Fibroblast of skin of left quadriceps (primary cell): ENCODE measurements at places on chromosomes 12 and 14.

- no peak for DNase-seq
Measured at GRCh38 chr14:99548871-99549515, 55.0 kb downstream of the CCDC85C start.

DNA sequence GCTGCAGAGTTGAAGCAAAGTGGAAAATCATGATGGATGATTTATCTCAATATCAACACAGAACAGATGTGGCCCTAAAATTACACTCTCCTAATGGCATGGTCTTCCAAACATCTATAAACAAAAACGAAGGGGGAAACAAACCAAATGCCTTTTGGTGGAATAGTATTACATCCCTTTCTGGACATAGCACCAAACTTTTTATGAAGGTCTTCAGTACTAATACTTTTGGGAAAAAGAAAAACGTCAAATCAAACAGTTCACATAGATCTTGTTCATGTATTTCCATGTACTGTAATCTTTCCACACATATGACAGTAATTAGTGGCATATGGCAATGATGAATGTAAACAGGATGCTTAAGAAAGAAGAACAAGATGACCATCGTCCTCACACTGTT is 22.9 kb upstream of the ANAPC7 start:
- peak; percentile 23 for DNase-seq

GRCh38 chr12:131231032-131231980 is 277.6 kb downstream of the ADGRD1 start:
- DNase-seq = no peak

GRCh38 chr12:104758771-104759170 is 199.3 kb downstream of the SLC41A2 start:
- no peak for DNase-seq

GRCh38 chr12:43841253-43841652 is 5.4 kb downstream of the TMEM117 start:
- no peak for DNase-seq

DNA sequence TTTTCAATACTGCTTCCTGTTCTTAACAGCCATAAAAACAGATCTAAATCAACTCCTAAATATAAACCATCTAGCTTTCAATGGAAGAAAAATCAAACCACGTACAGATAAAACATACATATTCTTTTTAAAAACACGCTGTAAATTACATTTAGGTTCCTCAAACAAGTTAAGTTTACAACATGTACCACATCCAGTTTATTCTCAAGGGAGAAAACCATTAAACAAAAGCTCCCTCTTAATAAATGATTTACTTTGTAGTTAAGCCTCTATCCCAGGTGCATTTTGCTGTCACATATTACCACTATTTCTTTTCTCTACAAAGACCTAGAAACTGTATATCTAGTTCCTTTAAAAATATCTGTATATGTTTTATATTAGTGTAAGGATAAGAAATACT is 3.1 kb downstream of the NUMB start:
- DNase-seq = no peak

DNA sequence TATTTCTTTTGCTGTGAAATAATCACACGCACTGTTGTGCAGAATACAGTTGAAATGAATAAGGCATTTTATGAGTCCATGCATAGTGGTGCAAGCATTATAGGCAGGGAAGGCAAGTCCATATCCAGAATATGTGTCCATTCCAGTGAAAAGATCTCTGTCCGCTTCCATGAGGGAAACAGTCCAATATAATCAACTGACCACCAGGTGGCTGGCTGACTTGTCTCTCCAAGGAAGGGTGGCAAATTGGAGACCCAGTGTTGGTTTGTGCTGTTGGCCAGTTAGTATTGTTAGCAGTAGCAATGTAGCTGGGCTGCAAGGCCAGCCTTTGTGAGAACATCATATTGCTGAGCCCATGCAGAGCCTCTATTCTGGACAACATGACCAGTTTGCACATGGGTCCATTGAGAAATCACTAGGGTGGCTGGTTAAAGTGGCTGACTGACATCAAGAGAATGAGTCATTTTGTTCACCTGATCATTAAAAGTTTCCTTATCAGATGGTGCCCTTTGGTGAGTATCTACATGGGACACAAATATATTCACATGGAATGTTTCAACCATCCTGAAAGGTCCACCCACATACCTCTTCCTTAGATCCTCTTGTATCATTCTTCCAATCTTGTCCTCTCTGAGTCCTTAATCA is 17.3 kb upstream of the YAF2 start:
- no peak for DNase-seq

DNA sequence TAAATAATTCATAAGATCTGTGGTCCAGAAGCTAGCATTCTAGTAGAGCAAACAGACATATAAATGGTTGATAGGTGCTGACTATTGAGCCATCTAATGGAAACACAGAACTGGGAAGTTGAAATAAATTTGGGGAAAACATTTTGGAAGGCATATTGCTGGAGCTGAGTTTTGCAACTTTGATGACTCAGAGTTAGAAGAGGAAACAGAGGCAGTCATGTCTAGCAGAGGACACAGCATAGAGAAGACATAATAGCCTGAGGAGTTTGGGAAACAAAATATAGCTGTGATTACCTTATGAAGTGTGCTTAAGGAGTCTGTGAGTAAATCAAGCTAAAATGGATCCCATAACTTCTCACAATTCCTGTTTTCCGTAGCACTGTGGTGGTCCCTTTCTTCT is 86.9 kb upstream of the FLRT2 start:
- DNase-seq = no peak

DNA sequence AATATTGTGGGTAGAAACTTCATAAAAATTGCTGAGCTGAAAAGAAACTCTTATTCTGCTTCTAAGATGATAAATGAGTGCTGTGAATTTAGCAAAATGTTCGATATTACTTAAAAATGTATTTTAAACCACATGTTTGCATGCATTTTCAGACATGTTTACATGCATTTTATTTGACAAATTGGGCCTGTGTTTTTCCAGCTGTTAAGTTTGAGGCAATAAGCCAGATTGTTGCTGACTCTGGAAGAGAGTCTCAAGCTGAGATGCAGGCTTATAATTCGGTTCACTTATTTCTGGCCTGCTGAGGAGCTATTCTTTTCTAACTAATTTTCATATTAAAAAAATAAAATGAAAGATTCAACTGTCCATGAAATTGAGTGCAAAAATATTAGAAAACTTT is 110.1 kb downstream of the SYNE2 start:
- no peak for DNase-seq

DNA sequence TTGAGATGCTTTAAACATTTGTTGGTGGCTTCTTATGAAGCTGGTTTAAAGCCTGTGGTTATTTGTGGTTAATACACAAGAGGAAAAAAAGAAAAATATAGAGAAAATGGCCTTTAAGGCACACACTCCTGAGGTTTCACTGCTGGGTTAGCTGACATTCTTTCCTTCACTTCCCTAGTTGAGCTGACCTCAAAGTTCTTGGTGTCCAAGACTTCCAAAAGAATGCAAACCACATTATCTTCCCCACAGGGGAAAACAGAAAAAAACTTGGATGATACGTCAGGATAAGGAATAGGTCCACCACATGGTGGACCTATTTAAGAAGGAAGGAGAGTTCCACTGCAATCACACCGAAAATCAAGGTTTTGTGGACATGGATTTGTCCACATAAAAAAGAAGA is 94.3 kb downstream of the SLC25A21 start:
- DNase-seq = no peak

- DNase-seq = peak; percentile 33
Measured at GRCh38 chr14:85437148-85437547, 92.8 kb upstream of the FLRT2 start.

DNA sequence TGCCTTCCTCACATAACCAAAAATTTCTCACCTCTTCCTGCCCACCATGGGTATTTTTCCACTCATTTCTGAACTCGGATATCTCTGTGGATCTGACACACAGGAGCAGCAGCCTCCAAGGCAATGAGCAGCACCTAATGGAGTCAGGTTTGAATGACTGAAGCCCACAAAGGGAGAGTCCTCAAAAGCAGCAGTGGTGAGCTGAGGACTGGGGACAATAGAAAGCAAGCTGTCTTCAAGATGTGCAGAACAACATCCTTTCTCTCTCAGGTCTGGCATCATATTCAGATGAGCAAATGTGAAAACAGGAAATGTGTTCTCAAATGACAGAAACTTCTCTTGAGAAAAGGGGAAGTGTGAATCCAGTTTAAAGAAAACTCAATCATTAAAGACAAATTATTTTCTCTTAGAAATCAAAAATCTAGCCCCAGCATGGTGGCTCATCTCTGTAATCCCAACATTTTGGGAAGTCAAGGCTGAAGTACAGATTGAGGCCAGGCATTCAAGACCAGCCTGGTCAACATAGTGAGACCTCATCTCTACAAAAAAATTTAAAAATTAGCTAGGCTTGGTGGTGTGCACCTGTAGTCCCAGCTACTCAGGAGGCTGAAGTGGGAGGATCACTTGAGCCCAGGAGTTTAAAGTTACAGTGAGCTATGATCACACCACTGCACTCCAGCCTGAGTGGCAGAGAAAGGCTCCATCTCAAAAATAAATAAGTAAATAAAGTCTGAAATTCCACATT is 54.2 kb downstream of the C12orf42 start:
- DNase-seq = no peak

DNA sequence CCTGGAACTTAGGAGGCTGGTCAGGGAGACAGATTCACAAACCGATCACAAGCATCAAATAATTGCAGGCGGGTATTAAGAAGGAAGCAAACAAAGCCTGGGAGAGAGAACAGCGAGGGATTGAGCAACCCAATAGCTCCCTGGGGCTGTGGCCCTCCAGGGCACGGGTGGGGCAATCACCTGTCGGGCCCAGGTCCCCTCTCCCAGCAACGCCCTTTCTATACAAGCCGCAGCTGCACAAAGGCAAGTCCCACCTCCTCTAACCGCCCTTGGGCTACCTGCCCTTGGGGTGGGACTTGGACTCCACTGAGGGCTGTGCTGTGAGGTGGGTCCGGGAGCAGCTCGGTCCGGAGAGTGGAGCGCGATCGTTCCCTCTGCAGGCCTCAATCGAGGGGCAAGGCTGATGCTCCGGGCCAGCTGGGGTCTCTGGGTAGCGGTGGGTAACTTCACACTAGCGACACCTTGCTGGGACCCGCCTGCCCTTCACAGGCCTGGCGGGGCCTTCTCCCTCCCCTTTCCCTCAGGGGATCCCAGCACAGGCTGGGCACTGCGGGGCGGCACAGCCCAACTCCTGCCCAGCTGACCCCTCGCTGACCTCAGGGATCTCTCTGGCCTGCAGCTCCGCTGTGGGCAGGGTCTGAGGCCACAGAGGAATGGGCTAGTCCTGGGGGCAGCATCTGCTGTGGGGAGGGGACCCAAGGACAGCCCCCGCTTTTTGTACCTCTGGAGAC is 8.0 kb downstream of the PHB2 start:
- no peak for DNase-seq

GRCh38 chr14:105480807-105481801 is 5.6 kb upstream of the CRIP1 start:
- peak; percentile 64 for DNase-seq

DNA sequence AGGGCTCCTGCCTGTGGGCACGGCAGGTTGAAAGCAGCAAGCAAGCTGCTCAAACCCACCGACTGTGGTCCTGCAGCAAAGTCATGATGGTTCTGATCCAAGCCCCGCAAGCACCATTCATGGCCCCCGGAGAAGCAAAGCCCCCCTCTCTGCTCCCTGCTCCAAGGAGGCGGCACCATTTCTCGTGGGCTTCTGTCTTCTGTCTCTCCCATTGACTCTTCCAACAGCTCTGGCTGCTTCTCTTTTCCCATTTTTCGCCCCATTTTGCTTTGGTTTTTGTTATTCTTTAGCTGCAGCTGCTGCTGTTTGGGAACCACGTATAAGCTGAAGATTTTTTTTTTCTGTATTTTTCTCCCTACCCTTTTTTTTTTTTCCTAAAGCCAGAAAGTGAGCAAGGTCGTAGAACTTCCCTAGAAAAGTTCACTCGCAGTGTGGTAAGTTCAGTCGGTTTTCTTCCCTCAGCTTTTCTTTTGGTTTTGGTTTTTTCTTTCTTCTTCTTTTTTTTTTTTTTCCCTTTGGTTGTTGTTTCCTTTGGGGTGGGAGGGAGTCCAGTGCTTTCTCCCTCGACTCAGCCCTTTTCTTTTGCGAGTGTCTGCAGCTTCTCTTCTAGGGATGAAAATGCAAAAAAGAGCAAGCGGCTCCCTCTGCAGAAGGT is 354.1 kb downstream of the DPF3 start:
- no peak for DNase-seq

- DNase-seq = no peak
Measured at GRCh38 chr14:23916004-23916403, 37.6 kb upstream of the DHRS4 start.

GRCh38 chr12:47773062-47773857 is at the start of gene SLC48A1:
Gene SLC48A1 (plus strand): TSS chr12:47773238. CDS start chr12:47773305, 67 bp downstream.
- DNase-seq = no peak

DNA sequence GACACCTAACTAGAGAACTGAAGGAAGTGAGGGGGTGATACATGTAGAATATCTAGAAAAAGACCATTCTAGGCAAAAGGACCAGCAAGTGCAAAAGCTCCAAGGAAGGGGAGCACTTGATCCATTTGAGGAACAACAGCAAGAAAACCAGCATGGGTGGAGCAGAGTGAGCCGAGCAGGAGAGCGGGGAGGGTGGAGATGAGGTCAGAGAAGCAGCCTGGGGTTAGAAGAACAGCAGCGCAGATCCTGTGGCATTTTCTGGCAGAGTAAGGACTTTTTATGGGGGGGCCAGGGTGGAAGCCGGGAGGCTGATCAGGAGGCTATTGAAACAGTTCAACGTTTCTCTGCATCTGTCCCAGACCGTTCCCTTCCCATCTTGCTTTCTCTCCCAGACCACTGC is 24.5 kb upstream of the TMCC3 start:
- DNase-seq = no peak

DNA sequence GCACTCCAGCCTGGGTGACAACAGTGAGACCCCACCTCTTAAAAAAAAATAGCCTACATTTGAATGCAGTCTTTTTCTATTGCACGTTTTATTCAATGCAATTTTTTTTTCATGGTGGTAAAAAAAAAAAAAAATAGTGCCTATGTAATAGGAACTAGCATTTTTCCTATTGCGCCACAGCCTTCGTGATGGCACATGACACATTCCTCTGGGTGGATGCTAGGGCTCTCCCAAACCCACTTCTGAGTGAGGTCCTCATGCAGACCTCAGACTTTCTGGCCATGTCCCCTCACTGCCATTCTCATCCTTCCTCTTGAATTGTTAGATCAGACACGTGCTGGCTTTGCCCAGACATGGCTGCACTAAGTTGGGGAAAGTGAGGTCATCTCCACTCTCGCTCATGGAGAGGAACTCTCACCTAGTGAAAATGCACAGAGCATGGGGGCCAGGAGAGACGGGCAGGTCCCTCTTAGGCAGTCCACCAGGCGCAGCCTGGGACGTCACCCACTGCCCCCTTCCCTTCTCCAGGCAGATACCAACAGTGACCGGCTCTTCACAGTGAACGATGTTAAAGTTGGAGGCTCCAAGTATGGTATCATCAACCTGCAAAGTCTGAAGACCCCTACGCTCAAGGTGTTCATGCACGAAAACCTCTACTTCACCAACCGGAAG is 19.2 kb downstream of the DCAF4 start:
- DNase-seq = no peak
